ENCODE measurements at places on chromosomes 1 and 21.

DNA sequence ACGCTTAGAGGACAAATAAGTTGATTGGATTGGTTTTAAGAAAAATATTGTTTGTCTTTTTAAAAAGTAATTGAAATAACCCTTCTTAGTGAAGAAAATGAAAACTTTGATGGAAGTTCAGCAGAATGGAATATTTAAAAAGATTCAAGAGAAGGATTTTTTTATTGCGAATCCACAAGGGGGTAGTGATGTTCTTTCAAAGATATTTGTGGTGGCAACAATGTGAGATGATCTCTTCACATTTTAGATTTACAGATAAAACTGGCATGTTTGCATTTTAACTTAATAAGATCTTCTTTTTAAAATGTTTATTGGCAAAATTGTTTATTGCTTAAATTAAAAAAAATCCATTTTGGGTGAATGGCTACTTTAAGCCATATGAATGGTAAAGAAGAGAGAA, 8.9 kb downstream of the CAMTA1 start:
- peak; percentile 63 for DNase-seq

- no peak for DNase-seq
Observed at GRCh38 chr1:209266590-209267205, 316.8 kb upstream of the CAMK1G start.

DNA sequence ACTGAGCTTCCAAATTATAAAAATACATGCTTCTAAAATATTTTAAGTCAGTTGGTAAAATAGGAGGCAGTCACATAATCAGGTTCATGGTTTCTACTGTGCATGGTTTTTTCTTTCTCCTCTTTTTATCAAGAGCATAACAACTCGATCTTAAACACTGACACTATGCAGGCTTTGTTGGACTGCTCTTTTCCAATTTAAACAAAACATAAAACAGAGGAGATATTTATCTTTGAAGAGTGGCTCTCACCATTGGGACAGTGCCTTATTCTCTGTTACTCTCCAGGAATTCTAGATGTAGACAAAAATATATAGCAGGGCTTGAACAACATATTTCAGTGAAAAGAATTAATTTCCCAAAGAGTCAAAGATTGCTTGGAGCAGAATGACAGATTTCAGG, 883.5 kb upstream of the ADGRL2 start:
- peak; percentile 8 for DNase-seq

GRCh38 chr1:176885751-176886150, 278.8 kb downstream of the ASTN1 start:
- DNase-seq: peak; percentile 26

- no peak for DNase-seq
Observed at GRCh38 chr1:3774946-3775489, 2.5 kb downstream of the SMIM1 start.

GRCh38 chr1:59598120-59598440, 216.7 kb upstream of the HOOK1 start:
- no peak for DNase-seq

GRCh38 chr1:202063093-202063492, 52.7 kb downstream of the ELF3 start:
- DNase-seq: no peak

DNA sequence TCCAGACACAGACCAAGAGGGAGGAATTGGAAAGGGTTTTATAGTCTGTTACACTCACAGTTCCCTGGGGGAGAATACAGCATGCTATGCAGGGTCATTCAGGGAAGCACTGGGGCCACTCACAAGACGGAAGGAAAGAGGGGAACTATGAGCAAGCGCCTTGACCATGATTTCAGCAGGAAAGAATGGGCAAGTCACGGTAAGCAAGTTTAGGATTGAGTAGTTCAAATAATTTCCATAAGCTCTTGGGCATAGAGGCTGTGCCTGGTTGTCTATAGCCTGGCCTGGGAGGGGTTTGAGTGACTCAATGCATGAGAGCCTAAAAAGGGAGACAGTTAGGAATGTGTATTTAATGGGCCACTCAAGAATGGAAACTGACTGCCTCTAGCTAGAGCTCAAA, 176.7 kb downstream of the TTLL7 start:
- no peak for DNase-seq

GRCh38 chr1:92927870-92928269, 33.4 kb downstream of the DIPK1A start:
- no peak for DNase-seq

DNA sequence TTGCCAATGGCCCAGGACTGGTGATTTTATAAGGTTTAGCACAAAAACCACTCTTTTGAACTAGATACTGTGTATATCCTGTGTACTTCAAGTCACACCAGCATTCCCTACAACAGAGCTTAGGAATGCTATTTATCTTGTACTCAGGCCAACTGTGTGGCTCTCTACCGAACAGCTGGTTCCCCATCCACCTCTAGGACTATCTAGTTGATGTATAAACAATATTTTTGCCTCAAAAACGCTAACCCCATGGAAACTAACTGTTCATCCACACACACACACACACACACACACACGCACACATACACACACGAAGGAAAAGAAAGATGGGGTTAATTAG, 28.7 kb upstream of the SLC45A3 start:
- DNase-seq: peak; percentile 51

DNA sequence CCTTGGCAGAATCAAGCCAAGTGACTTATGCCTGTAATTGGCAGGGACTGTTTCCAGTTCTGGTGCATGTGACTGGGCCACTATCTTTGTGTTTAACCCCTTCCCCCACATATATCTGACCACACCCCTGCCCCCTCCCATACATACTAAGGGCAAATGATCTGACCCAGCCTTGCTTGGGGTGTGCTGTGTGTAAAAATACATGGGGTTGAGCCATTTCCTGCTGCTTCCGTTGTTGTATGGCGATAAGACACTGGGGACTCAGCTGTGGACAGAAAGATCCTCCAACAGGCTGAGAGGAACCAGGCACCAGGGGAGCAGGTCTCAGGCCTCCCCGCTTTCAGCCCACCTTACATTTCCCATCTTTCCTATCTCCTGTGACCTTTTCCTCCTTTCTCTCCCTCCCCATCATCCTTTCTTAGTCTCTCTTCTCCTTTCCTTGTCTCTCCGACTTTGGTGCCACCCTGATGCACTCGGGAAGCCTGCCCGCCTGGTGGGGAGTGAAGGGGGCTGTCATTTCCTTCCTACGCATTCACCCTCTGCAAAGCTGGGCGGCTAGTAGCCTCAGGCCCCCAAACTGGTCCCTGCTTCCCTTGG, 39.7 kb downstream of the TMCC2 start:
- no peak for DNase-seq

GRCh38 chr1:183807549-183808168, 2.7 kb downstream of the RGL1 start:
- DNase-seq: no peak

DNA sequence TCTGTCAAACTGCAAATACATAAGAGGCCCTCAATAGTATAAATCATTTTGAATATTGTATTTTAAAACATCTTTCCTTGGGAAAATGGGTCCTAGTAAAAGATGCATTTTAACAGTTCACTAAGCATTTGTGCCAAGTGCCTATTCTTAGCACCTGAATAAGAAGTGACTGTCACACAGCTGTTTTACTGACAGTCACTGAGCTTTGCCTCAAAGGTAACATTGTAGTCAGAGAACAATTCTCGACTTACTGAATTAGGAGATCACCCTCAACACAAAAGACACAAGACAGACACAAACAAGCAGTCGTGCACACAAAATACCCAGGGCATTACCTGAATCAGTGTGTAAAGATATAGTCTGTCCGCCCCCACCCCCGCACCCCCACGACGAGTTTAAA, 408 bp downstream of the ESRRG start:
- peak; percentile 26 for DNase-seq

- peak; percentile 84 for DNase-seq
Observed at GRCh38 chr21:44994047-44994694, 54.3 kb downstream of the SLX9 start.

DNA sequence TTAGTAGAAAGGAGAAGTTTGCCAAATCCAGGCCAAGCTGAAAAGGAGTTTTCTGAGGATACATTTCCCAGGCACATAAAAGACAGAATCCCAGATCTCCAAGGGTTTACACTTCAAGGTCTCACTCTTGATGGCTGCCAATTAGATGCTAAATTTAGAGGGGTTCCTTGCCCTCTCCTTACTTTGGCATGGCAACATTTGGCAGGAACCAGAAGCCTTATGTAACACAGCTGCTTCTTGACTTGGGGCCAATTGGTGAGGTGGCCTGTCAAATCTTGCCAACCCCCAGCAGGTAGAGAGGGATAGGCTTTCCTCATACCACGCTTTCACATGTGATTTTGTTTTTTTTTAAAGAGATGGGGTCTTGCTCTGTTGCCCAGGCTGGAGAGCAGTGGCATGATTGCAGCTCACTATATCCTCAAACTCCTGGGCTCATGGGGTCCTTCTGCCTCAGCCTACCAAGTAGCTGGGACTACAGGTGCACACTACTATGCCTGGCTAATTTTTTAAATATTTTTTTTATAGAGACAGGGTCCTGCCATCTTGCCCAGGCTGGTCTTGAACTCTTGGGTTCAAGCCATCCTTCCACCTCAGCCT, 25.2 kb upstream of the NKAIN1 start:
- no peak for DNase-seq

DNA sequence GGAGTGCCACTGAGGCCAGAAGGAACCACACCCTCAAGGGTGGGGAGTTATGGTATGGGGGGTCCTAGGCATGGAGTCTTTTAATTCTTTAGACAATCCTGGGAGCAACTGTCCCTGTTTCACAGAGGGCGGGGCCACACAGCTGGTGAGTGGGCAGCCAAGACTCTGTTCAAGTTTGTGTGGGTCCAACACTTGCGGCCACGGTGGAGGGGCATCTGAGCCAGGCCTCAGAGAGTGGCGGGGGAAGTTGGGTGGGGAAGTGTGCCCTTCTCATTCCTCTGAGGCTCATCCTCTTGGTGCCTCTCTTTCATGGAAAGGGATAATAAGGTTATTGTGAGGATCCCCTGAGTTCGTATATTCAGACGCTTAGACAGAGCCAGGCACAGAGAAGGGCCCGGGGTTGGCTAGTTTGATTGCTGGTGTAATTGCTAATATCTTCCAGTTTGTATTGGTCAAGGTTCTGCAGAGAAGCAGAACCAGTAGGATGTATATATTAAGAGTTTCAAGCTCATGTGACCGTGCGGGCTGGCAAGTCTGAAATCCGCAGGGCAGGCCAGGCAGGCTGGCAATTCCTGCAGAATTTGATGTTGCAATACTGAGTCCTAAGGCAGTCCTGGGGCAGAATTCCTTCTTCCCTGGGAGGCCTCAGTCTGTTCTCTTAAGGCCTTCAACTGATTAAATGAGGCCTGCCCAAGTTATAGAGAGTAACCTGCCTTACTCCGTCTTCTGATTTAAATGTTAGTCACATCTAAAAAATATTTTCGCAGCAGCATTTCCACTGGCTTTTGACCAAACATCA, 15.9 kb downstream of the PCSK9 start:
- no peak for DNase-seq

- DNase-seq: no peak
Observed at GRCh38 chr1:169012416-169012815, 94.1 kb upstream of the ATP1B1 start.

DNA sequence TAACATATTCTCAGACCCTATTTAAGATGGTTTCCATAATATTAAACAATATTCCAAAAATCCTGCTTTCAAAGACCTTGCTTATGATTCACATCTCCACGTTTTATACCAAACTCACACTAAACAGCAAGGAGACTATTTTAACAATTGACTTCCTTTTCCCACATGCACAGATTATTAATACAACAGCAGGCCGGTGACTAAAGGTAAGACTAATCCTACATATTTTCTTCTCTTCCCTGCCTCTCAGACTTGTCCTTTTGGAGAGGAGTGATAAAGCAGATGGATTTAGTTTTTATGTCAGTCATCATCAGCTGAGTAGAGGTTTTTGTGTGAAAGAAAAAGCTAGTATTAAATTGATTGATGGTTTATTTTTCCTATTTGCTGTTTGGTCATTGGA, 400.6 kb downstream of the NTNG1 start:
- DNase-seq: no peak

DNA sequence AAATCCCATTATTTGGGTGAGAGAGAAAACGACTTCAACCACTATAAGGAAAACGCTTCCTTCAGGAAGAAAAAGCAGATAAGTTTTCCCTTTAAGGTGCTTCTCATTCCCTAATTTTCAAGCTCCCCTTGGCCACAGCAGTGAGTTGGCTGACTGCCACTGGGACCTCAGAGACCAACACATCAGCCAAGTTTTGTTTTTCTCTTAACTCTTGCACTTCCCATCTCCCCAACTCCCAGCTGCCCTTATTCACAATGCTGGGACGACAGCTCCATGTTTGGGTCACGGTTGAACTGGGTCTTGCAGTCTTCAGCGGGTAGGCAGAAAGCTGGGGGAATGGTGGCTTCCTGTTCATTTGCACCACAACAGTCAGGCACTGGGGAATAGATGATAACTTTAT, 18.9 kb downstream of the SGIP1 start:
- DNase-seq: peak; percentile 57

GRCh38 chr1:60342569-60342968, 269.0 kb upstream of the C1orf87 start:
- no peak for DNase-seq

- no peak for DNase-seq
Observed at GRCh38 chr1:15219280-15220023, 27.6 kb upstream of the FHAD1 start.

DNA sequence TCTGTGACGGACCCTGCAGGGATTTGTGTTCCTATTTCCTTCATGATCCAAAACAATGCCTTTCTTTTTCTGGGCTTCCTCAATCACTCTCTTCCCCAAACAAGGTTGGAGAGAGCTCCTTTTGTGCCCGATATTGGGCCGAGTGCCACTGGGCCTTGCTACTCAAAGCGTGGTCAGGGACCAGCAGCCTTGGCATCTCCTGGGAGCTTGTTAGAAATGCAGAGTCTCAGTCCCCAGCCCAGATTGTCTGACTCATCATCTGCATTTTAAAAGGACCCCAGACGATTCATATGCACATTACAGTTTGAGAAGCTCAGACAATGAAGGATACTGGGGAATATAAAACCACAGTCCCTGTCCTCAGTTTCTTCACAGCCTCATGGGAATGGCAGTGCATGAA, 19.9 kb downstream of the ADORA1 start:
- no peak for DNase-seq

GRCh38 chr1:220186752-220187151, 85.5 kb downstream of the RAB3GAP2 start:
- DNase-seq: no peak

- DNase-seq: no peak
Observed at GRCh38 chr1:145884675-145885074, 991 bp downstream of the ANKRD35 start.

- no peak for DNase-seq
Observed at GRCh38 chr1:189866606-189867005, 611.1 kb downstream of the BRINP3 start.

DNA sequence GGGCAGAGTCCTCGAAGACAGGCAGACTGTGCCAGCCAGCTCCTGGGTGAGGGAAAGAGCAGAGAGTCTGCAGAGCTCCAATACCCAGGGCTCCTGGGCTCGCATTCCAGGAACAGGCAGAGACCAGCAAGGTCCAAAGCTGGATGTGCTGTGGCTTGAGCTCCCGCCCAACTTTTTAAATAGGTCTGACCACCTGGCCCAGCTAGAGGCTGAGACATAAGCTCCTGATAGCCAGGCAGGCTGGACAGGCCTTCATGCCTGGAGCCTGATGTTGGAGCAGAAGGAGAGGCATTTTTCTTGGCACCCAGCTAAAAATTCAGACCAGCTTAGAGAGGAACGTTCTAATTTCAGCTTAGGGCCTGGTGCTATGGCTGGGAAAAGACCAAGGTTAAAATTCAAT, 178.4 kb upstream of the TMEM51 start:
- no peak for DNase-seq

All from tongue (tissue), 3 donors.